ENCODE measurements at places on chromosomes 5 and 9. TPM values are rescaled to one million over a fixed set of nuclear protein-coding genes. Genes with fewer than 3 reads are reported as not detected.

CRHBP gene
- total RNA-seq = 0.69 TPM

TGFBR1 gene
- 10.1 TPM for total RNA-seq

LCP2 gene
- total RNA-seq = 0.10 TPM

PCDHGA8 gene
- 1.4 TPM for total RNA-seq

HARS2 gene
- total RNA-seq = 21.3 TPM

ZCCHC9 gene
- total RNA-seq = 19.6 TPM

CNTFR gene
- 0.56 TPM for total RNA-seq

CD74 gene
- total RNA-seq = 1.4 TPM

SELENOP gene
- total RNA-seq = 373 TPM

ZCCHC10 gene
- 6.7 TPM for total RNA-seq

OTULINL gene
- total RNA-seq = 0.06 TPM

IL4 gene
- not detected for total RNA-seq

FGF18 gene
- not detected for total RNA-seq

MBLAC2 gene
- total RNA-seq = 6.3 TPM

STPG3 gene
- not detected for total RNA-seq

ZNF484 gene
- total RNA-seq = 7.7 TPM

CHSY3 gene
- 6.3 TPM for total RNA-seq

CARD9 gene
- 0.88 TPM for total RNA-seq

GAPT gene
- total RNA-seq = not detected

ARHGEF37 gene
- 2.2 TPM for total RNA-seq

SAXO1 gene
- total RNA-seq = 0.20 TPM

ADRA1B gene
- 1.7 TPM for total RNA-seq

FAM170A gene
- total RNA-seq = not detected

RAB3C gene
- not detected for total RNA-seq

FOXI1 gene
- total RNA-seq = not detected

SH3TC2 gene
- 0.24 TPM for total RNA-seq

C9 gene
- not detected for total RNA-seq

ACER2 gene
- 10.5 TPM for total RNA-seq

SV2C gene
- total RNA-seq = not detected

All from cardiac ventricle fibroblast (primary cell).